ENCODE measurements at places on chromosomes 7 and 10.

- DNase-seq = no peak
These were observed 18.0 kb downstream of the CALU start for GRCh38 chr7:128757203-128757602.

- DNase-seq = no peak
These were observed 400.5 kb downstream of the IPMK start for GRCh38 chr10:57867241-57867640.

- no peak for DNase-seq
These were observed 464 bp downstream of the KIAA1217 start for GRCh38 chr10:24209432-24209771.

DNA sequence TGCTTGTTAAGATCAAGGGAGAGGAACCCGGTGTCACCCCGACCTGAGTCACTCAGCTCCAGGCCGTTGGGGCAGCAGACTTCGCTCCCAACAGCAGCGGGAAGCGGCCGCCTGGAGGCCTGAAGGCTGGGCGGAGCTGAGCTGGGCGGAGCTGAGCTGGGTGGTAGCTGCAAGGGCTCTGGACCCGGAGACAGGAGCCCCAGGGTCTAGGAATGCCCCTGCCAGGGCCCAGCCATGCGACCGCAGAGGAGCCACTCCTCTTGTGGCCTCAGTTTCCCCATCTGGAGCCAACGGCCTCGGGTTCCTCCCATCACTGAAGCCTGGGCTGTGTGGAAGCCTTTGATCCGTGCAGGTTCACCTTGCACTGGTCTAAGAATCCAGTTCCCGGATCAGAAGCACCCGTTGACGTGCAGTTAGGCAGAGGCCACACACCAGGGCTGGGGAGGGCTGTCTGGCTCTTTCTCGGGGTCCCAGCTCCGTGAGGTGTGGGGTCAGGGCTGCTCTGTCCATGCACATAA, 21.9 kb upstream of the DPYSL4 start:
- DNase-seq = no peak

- no peak for DNase-seq
These were observed 45.2 kb downstream of the PRKG1 start for GRCh38 chr10:51119441-51119840.

All from CD4-positive, alpha-beta T cell treated with Interleukin-17A for 4 hours (primary cell).